ENCODE measurements at places on chromosomes 7 and 10. TPM values are rescaled to one million over a fixed set of nuclear protein-coding genes. Genes with fewer than 3 reads are reported as not detected.

- DNase-seq, result no peak
- H3K4me3 ChIP-seq, result no peak overlapping the region
- no peaks in the 10 kb centered on the region for H3K36me3 ChIP-seq
- no peaks in the 10 kb centered on the region for H3K27me3 ChIP-seq
These were observed 205.4 kb upstream of the ZMIZ1 start for GRCh38 chr10:78863140-78863905.

GRCh38 chr7:151432658-151433521 lies 7.1 kb downstream of the CRYGN start:
- H3K27me3 ChIP-seq, result peaks cover 5% of the 10 kb centered on the region
- H3K36me3 ChIP-seq, result no peaks in the 10 kb centered on the region
- H3K4me1 ChIP-seq, result peaks cover 8% of the 10 kb centered on the region
- no peak overlapping the region for H3K4me3 ChIP-seq

DNA sequence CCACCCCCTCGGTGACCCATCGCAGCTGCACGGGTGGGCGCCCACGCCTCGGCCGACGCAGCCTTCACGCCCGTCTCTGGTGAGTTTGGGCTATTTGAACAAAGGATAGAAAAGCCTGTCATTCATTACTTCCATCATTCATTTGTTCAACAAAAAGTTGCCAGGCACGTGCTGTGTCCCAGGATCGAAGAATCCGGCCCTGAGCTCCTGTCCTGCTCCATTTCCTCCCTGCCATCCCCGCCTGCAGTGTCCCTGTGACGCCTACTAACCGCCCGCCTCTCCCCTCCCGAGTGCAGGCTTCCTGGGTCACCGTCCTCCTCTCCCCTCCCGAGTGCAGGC lies 340.1 kb downstream of the WDR37 start:
- no peak overlapping the region for H3K4me3 ChIP-seq
- no peak for DNase-seq
- no peak overlapping the region for H3K27ac ChIP-seq
- peaks cover 9% of the 10 kb centered on the region for H3K4me1 ChIP-seq

DNA sequence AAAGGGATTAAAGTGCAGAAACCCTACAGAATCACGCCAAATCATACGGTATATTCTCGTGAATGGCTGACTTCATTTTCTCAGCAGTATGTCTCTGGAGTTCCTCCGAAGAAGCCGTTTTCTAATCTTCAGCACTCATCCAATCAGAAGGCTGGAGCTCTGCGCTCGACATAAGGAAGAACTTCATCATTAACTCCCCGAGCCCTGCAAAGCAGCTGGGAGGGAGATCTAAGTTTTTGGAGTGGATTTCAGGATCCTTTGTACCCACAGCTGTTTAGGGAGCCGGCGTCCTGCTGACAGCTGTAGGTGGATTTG lies 40.7 kb upstream of the SDK1 start:
- DNase-seq, result no peak
- no peak overlapping the region for H3K4me3 ChIP-seq
- H3K4me1 ChIP-seq, result peaks cover 4% of the 10 kb centered on the region
- no peaks in the 10 kb centered on the region for H3K36me3 ChIP-seq
- H3K27ac ChIP-seq, result no peak overlapping the region

PTPN20 gene
- total RNA-seq, result 0.97 TPM

IGFBP1 gene
- total RNA-seq, result 3.0 TPM

TET1 gene
- 20.3 TPM for total RNA-seq

DNA sequence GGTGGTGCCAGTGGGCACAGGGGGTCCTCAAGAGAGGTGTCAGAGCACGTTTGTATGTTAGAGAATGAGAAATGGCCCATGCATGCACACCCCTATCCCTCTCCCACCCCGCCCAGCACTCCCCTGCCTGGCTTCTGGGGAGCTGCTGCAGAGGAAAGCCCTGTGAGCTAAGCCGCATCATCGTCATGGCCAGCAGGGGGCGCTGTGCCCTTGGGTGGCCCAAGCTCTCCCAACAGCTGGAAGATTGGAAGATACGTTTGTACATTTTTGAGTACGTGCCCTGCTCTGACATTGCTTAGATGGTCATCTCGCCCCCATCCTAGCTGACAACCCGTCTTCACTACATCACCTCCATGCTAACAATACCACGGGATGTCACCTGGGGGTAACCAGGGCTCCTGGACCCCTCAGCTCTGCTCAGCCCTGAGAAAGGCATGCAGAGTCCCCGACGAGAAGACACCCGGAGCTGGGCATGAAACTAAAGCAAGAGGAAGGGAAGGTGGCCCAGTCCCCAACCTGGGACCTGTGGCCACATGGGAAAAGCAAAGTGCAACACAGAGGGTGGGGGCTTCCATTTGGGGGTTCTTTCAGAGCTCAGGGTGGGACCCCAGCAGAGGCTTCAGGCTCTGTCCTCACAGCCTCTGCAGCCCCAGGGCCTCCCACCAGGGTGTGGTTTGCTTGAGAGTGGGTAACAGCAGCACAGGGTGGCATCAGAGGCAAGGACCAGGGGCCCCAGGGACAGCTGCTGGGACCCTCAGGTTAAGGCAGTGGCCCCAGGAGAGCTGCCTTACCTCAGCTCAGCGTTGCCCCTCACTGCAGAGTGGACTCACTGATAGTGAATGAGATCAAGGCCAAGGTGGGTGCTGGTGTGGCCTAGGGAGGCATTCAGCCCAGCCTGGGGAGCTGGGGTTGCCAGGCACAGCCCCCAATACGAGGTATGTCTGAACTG lies 136.6 kb downstream of the PTPN20 start:
- H3K36me3 ChIP-seq, result no peaks in the 10 kb centered on the region
- H3K4me3 ChIP-seq, result peak overlapping the region; percentile 15
- no peak overlapping the region for H3K27ac ChIP-seq
- H3K4me1 ChIP-seq, result no peaks in the 10 kb centered on the region
- H3K27me3 ChIP-seq, result peaks cover 12% of the 10 kb centered on the region

- H3K4me3 ChIP-seq, result peak overlapping the region; percentile 32
- peaks cover 7% of the 10 kb centered on the region for H3K27me3 ChIP-seq
- H3K27ac ChIP-seq, result peak overlapping the region; percentile 5
- DNase-seq, result no peak
These were observed 134.6 kb downstream of the ZNF467 start for GRCh38 chr7:149638566-149639320.

DNA sequence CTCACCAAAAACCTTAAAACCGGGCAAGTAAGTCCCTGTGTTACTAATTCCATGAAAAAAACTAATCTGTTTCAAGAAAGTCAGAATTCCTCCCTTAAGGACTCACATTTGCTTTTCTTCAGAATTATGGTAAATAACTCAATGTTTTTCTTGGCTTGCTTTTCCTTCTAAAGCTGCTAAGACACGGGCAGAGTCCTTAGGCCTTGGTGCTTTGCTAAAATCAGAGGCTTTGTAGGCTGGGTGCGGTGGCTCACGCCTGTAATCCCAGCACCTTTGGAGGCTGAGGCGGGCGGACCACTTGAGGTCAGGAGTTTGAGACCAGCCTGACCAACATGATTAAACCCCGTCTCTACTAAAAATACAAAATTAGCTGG lies 32.0 kb downstream of the GNA12 start:
- H3K27ac ChIP-seq, result no peak overlapping the region
- DNase-seq, result no peak
- no peak overlapping the region for H3K4me3 ChIP-seq
- H3K36me3 ChIP-seq, result peaks cover 37% of the 10 kb centered on the region
- peaks cover 15% of the 10 kb centered on the region for H3K27me3 ChIP-seq

DNA sequence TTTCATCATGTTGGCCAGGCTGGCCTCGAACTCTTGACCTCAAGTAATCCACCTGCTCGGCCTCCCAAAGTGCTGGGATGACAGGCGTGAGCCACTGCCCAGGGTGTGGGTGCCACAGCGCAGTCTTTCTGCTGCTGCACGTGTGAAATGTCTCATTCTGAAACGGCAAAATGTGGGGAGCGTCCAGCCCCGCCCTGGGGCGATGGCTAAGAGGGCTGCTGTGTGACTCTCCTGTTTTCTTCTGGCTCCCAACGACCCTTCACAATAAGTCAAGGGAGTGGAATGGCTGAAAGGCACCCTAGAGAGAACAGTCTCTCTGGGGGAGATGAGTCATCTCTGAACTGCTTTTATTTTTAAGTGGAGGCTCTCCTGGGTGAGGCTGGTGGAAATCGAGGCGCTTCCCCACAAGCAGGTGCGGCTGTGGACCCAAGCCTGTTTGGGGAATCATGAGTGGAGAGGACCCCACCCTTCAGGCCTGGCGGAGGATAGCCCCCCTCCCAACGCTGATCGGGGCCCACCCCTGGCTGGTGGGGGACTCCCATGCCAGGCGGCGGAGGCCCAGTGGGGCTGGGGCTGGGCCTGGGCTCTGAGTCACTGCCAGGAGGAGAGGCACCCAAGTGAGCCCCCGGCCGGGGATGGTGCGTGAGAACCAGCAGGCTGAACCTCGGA lies 18.0 kb downstream of the ADAP1 start:
- DNase-seq, result no peak
- no peaks in the 10 kb centered on the region for H3K4me1 ChIP-seq
- H3K4me3 ChIP-seq, result no peak overlapping the region
- no peaks in the 10 kb centered on the region for H3K36me3 ChIP-seq
- no peak overlapping the region for H3K27ac ChIP-seq

DNA sequence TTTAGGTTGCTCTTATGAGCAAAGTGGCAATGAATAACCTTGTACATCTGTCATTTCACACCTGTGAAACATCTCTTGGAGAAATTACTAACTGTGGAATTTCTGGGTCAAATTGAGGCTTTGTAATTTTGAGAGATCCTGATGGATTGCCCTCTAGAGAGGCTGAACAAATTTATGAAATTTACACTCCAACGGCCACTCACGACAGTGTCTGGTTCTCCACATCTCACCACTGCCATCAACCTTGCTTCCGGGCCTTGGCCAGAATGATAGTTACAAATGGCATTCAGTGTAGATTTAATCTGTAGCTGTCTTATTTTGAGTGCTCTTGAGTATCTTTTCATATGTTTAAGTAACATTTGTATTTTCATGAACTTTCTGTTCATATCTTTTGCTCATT lies 117.4 kb downstream of the TMEM178B start:
- DNase-seq, result no peak
- H3K36me3 ChIP-seq, result no peaks in the 10 kb centered on the region
- peaks cover 1% of the 10 kb centered on the region for H3K27me3 ChIP-seq
- H3K27ac ChIP-seq, result no peak overlapping the region

CALCR gene
- 0.62 TPM for total RNA-seq

DNA sequence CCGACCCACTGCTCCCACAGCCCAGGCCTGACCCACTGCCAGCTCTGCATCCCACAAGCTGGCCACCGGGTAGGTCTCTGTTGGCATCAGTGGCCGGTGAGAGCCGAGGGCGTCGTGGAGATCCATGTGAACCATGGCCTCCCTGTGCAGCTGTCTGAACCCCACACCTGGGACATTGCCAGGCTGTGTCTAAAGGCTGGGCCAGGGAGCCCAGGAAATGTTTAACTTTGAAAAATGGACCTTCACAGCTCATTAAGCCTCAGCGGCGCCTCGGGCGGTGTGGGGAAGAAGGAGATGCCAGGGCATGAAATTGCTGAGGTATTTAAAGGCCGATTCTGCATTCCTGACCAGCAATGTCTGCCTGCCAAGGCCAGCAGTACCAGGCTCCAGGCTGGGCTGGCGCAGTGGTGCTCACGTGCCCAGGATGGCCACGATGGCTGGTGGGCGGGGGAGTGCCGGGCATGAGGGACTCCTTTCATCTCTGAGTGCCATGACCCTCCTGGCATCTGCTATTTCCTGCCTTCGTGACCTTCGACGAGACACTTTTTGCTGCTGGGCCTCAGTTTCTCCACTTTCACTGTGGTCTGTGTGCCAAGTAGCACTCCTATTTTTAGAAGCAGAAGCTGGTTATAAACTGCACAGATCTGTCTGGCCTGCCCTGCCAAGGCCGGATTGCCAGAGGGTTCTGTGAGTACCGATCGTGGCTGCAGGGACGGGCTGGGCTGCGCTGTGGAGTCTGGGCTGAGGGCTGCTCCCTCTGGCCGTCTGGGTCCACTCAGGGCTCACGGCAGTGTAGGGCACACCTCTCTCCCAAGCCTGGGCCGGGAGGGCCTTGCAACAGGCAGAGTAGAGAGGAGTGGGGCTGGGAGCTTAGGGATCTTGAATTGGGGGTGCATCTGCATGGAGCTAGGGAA lies 21.8 kb downstream of the ELFN1 start:
- no peak overlapping the region for H3K4me3 ChIP-seq
- no peak for DNase-seq
- H3K27ac ChIP-seq, result no peak overlapping the region
- no peaks in the 10 kb centered on the region for H3K4me1 ChIP-seq
- peaks cover 21% of the 10 kb centered on the region for H3K36me3 ChIP-seq
- peaks cover 7% of the 10 kb centered on the region for H3K27me3 ChIP-seq

DNA sequence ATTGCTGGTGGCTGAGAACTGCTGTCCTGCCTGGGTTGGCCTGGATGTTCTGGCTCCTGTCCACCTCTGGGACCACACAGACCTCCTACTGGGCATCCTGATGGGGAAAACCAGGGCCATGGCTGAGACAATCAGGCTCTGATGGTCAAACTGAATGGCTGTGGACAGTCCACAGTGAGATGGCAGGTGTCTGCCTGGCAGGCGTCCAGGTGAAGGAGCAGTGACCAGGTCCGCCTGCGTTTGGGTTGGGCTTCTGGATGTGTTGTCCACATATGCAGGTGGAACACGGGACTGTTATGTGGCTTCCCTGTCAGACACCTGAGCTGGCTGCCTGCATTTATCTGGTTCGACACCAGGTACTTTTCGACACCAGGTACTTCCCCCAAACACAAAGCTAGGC lies 241.7 kb downstream of the BUB3 start:
- H3K4me3 ChIP-seq, result no peak overlapping the region
- peaks cover 17% of the 10 kb centered on the region for H3K36me3 ChIP-seq
- H3K27me3 ChIP-seq, result peaks cover 5% of the 10 kb centered on the region
- H3K27ac ChIP-seq, result no peak overlapping the region
- no peak for DNase-seq
- H3K4me1 ChIP-seq, result peaks cover 2% of the 10 kb centered on the region

SLC39A12 gene
- total RNA-seq, result 0.10 TPM

GRCh38 chr7:151807846-151808245 lies 69.1 kb downstream of the PRKAG2 start:
- H3K4me3 ChIP-seq, result no peak overlapping the region
- DNase-seq, result no peak
- H3K27ac ChIP-seq, result no peak overlapping the region
- peaks cover 12% of the 10 kb centered on the region for H3K4me1 ChIP-seq
- H3K27me3 ChIP-seq, result peaks cover 14% of the 10 kb centered on the region
- H3K36me3 ChIP-seq, result no peaks in the 10 kb centered on the region

- no peaks in the 10 kb centered on the region for H3K4me1 ChIP-seq
- peak; percentile 4 for DNase-seq
- no peak overlapping the region for H3K27ac ChIP-seq
- H3K27me3 ChIP-seq, result peaks cover 2% of the 10 kb centered on the region
These were observed 118.1 kb upstream of the SEM1 start for GRCh38 chr7:96827701-96828100.

GRCh38 chr10:47055386-47056246 lies 144.4 kb downstream of the PTPN20 start:
- H3K27me3 ChIP-seq, result peaks cover 8% of the 10 kb centered on the region
- H3K36me3 ChIP-seq, result no peaks in the 10 kb centered on the region
- H3K27ac ChIP-seq, result no peak overlapping the region
- peaks cover 14% of the 10 kb centered on the region for H3K4me1 ChIP-seq

Data from endothelial cell (in vitro differentiated cells).